ENCODE measurements at places on chromosomes 16 and 17.

DNA sequence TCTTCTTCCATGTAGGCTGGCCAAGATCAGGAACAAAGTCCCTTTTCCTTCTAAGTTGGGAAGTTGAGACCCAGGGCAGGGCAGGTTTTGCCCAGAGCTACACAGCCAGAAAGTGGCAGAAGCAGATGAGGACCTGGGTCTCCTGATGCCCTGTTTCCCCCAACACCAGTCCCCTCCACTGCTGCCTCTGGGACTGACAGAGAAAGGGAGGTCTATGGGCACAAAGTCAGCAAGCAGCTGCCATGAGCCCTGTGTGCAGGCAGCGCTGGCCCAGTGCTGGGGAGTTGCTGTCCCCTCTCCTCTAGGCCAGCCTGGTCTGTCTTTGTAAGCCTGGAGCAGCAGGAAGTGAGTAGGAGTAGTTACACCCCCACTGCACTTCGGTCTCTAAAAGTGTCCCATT lies 46.9 kb upstream of the NKD1 start:
- no peak for DNase-seq

DNA sequence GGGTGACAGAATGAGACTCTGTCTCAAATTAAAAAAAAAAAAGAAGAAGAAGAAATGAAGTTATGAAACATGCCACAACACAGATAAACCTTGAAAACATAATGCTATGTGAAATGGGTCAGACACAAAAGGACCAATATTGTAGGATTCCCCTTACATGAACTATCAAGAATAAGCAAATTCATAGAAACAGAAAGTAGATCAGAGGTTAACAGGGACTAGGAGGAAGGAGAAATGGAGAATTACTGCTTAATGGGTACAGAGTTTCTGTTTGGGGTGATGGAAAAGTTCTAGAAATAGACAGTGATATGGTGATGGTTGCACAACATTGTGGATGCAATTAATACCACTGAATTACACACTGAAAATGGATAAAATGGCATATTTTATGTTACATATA lies 16.3 kb downstream of the RANBP10 start:
- DNase-seq: no peak

- DNase-seq: no peak
These were observed 29.7 kb upstream of the DLX4 start for GRCh38 chr17:49939318-49939717.

- DNase-seq: no peak
These were observed 31.3 kb downstream of the PHLPP2 start for GRCh38 chr16:71693164-71693563.

DNA sequence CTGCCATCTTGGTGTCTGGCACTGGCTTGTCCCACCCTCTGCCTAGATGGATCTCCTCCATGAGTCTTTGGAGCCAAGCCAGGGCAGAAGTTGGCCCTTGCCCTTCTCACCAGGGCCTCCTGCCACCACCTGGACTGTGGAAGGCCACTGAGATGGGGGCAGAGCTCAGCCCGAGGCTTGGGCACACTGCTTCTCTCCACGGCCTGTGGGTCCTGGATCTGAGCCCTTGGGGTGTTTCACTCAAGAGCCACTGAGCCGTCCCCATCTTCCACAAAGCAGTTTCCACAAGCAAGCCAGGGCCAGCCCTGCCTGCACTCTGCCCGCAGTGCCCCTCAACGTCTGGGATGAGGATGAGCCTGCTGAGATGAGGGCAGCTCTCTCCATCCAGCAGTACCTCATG lies 16.7 kb upstream of the CD300A start:
- no peak for DNase-seq

GRCh38 chr17:49249292-49249794 lies 18.8 kb upstream of the PHOSPHO1 start:
- DNase-seq: no peak

DNA sequence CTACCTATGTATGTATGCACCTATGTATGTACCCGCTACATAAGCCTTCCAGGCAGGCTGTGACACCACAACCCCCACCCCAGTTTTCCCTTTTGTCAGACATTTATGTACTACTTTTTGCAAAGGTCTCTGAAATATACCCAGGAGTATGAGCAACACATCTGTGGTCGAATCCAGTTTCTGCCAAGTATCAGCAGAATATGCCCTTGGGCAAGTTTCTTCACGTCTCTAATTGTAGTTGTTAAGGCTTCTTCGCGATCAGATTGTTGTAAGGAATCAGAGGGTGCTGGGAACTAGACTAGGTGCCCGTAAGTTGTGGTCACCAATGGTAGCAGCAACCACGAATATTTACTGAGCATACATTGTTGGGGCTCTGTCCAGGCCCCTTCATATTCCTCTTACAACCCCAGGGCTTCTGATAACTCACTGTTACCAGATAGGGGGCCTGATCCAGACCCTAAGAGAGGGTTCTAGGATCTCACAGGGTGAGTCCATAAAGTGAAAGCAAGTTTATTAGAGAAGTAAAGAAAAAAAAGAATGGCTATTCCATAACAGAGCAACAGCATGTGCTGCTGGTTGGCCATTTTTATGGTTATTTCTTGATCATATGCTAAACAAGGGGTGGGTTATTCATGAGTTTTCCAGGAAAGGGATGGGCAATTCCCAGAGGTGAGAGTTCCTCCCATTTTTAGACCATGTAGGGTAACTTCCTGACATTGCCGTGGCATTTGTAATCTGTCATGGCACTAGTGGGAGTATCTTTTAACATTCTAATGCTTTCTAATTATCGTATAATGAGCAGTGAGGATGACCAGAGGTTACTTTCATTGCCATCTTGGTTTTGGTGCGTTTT lies 16.6 kb downstream of the NUDT7 start:
- DNase-seq: no peak

DNA sequence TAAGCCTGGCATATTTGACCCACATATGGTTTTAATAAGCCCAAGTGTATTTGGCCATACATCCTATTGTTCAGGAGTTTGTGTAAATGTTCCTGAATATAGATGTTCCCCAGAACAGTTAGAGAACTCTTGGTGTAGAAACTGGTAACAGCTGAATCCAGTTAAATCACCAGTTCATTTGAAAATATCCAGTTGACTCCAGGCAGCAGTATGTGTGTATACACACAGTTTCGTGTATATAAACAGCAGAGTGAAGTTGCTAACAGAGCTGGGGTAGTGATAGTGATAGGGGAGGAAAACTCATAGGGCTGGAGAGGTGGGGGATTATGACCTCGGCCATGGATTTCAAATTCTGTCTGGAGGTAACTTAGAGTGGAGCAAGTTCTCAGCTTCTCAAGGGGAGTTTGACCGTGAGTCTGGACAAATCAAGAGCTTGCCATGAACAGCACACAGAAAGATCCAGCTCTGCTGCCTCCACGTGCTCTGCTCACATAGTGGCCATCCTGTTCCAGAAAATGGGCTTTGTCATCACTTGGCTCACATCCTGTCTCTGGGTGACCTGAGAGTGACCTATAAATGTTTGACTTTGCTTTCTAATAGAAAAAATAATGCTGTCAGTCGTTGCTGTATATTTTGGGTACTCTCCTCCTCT lies 30.6 kb upstream of the MMD start:
- DNase-seq: no peak

GRCh38 chr16:2773188-2773968 lies 3.7 kb downstream of the ELOB start:
- DNase-seq: no peak

GRCh38 chr17:21371511-21372081 lies 4.6 kb upstream of the KCNJ12 start:
- no peak for DNase-seq

GRCh38 chr17:15440347-15440746 lies 27.1 kb downstream of the CDRT4 start:
- no peak for DNase-seq

DNA sequence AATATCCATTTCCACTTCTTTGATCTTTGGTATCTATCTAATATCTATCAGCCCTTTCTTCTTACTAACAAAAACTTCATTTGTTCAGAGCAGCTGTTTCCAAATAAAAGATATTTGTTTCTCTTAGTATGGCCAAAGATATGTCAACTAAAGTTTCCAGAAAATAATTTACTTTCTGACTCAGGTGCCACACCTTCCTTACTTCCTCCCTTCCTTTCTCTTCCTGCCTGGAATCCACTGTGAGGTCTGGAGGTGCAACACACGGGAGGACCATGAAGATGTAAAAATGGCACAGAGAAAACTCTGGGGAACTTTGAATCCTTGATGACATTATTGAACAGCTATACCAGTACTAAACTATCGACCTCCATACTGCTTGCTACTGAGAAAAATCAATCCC lies 14.0 kb downstream of the MED13 start:
- no peak for DNase-seq

DNA sequence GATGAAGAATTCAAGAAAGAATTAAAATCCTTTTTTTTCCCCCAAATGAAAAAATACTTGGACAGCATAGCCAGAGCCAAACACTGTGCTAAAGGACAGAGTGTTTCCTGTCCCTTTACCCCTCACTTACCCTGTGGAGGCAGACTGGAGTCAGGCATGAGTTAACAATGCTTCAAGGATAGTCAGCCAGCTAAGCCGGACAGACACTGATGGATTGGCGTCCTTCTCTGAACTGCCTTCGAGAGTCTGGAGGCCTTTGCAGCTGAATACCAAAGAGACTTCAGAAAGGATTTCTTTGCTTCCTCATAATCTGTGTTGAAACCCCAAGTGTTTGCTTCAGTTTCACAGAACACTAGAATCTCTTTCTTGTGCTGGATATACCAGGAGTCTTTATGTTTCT lies 4.6 kb downstream of the METTL9 start:
- no peak for DNase-seq

- no peak for DNase-seq
These were observed 47.9 kb downstream of the PGS1 start for GRCh38 chr17:78426293-78426879.

- no peak for DNase-seq
These were observed 15.2 kb downstream of the VMP1 start for GRCh38 chr17:59722623-59723022.

DNA sequence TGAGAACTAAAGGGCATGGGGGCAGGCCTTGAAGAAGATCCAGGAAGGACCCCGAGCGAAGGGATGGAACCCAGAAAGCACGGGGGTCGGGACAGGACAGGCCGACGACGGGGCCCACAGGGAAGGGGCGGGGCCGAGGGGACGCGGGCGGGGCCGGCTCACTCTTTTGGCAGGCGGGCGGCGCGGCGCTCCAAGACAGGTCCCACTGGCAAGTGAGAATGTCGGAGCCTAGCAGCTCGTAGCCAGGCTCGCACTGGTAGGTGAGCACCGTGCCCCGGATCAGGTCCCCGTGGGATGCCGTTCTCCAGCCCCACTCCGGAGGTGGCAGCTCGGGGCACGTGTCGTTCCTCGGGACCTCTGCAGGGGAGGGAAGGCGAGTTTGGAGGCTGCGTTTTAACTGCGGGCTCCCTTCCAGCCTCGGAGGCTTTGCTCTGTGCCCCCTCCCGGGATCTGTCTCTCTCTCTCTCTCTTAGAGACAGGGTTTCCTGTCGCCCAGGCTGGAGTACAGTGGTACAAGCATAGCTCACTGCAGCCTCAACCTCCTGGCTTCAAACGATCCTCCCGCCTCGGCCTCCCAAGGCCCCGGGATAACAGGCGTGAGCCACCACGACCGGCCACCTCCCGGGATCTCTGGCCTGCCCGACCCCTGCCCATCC lies 13.7 kb upstream of the CDIPT start:
- DNase-seq: no peak

GRCh38 chr16:81866820-81867440 lies 87.8 kb downstream of the PLCG2 start:
- no peak for DNase-seq

GRCh38 chr17:58051468-58051867 lies 31.8 kb upstream of the DYNLL2 start:
- DNase-seq: no peak

GRCh38 chr17:43224146-43224705 lies 4.2 kb downstream of the CCDC200 start:
- no peak for DNase-seq

- DNase-seq: no peak
These were observed 24.2 kb upstream of the ATP2A3 start for GRCh38 chr17:3988297-3989040.

GRCh38 chr16:88764913-88765349 lies 20.1 kb downstream of the PIEZO1 start:
- DNase-seq: no peak

DNA sequence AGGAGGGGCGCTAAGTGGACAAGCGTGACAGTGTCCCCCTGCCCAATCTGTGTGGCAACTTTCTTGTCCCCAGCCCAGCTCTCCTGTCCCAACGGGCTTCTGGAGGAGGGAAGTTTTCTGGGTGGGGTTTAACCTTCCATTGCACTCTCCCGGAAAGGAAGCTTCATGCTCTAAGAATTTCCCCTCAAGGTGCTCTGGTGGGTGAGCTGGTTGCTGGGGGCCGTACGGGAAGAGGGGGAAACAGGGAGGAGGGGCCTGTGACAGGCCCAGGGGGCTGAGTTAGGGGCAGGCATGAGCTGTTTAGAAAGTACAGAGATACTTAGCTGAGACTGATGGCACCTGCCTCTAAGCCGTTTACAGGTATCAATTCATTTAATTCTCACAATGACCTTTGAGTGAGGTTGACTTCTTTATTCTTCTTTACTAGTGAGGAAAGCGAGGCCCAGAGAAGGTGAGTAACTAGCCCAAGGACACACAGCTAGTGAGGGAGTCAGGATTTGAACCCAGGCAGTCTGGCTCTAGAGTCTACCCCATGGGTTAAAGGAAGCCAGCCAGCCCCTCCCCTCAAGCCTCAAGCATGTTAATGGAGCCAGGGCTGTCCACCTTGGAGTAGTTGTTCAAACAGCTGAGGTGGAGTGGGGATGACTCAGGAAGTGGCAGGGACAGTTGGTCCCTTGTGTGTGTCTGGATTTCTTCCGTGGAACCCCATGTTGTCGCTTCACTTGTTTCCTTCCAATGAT lies 18.9 kb downstream of the ADGRG1 start:
- DNase-seq: no peak

DNA sequence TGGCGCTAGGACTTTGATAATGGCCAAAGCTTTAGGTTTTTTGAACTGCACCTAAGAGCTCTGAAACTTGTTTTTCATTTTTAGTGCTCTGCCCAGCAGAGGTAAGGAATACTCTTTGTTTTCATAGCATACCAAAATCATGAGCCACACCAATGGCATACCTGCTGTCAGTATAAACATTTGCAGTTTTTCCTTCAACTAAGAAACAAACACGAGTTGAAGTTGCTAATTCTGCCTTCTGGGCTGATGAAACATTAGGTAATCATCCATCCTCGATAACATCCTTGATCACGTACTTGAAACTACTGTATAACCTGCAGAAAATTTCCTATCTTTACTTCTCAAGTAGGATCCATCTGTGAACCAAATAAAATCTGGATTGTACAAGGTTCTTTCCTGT lies 20.6 kb upstream of the B4GALNT2 start:
- no peak for DNase-seq

GRCh38 chr16:84628226-84628731 lies 10.4 kb upstream of the COTL1 start:
- DNase-seq: no peak

DNA sequence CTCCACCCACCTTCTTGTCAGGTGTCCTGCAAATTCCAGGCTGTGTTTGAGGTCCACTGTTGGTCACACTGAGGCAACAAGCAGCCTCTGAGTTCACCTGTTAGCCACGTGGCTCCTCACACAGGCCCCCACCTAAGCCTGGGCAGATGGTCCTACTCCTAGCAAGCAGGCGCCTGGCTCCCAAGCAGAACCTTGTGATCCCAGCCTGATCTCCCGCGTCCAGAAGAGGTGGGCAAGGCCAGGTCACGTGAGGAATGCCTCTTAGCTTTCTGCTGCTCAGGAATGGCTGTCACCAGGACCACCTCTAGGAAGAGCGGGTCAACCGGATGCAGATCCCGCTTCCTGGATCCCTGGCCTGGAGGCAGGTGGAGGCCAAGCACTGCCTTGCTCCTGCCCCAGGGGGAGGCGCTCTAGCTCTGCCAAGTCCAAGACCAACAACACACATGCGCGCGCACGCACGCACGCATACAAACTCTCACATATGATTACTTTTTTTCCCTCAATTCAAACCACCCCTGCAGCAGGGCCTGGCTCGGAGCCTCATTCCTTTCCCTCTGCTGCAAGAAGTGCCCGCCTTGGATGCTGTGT lies 9.5 kb downstream of the CYB561 start:
- DNase-seq: no peak
